T-helper 1 cell treated with Interleukin-12 subunit alpha and Interleukin-12 subunit beta and Interleukin-4 antibody, amounts not matched to agents 30 ng/mL and 1 ng/mL, for 36 hours (primary cell): ENCODE measurements at places on chromosomes 12 and 14. TPM values are rescaled to one million over a fixed set of nuclear protein-coding genes. Genes with fewer than 3 reads are reported as not detected.

The ACTR10 gene
- 42.5 and 44.4 TPM in 2 replicates for total RNA-seq

The TAS2R10 gene
- total RNA-seq: 0.34 and 0.39 TPM in 2 replicates

The MAP1LC3B2 gene
- 1.2 and 2.3 TPM in 2 replicates for total RNA-seq

The HHIPL1 gene
- total RNA-seq: 0.05 TPM in 1 of 2 replicates, not detected in the other

The SVOP gene
- total RNA-seq: not detected in 2 replicates

The EIF2S3B gene
- total RNA-seq: 0.66 TPM in 2 replicates

The FIGNL2 gene
- 0.15 TPM in 2 replicates for total RNA-seq

The FSCB gene
- total RNA-seq: not detected in 2 replicates

The PIK3C2G gene
- total RNA-seq: not detected in 2 replicates

The RNASE2 gene
- total RNA-seq: not detected in 2 replicates

The STXBP6 gene
- total RNA-seq: not detected in 2 replicates

The KCNK13 gene
- 0.07 TPM in 1 of 2 replicates, not detected in the other for total RNA-seq

The TPH2 gene
- not detected in 2 replicates for total RNA-seq

The CD163L1 gene
- total RNA-seq: not detected in 2 replicates

The SERPINA10 gene
- not detected in 2 replicates for total RNA-seq

The RNU4-1 gene
- 2,820 and 2,977 TPM in 2 replicates for total RNA-seq

The MGAT4C gene
- total RNA-seq: not detected in 2 replicates

The CCDC175 gene
- not detected in 2 replicates for total RNA-seq

The TAS2R50 gene
- total RNA-seq: 1.8 TPM in 2 replicates

The RBP5 gene
- total RNA-seq: 0.27 TPM in 1 of 2 replicates, not detected in the other

The IAPP gene
- not detected in 2 replicates for total RNA-seq

The FLVCR2 gene
- total RNA-seq: 4.6 and 6.9 TPM in 2 replicates

The SERPINA6 gene
- total RNA-seq: not detected in 2 replicates

The RHNO1 gene
- total RNA-seq: 43.4 and 49.5 TPM in 2 replicates

The POTEG gene
- total RNA-seq: not detected in 2 replicates

The MMP17 gene
- 0.64 and 0.66 TPM in 2 replicates for total RNA-seq

The PLEKHA5 gene
- total RNA-seq: 2.6 and 2.9 TPM in 2 replicates

The HOXC12 gene
- total RNA-seq: not detected in 2 replicates

The SOCS2 gene
- 51.2 and 52.2 TPM in 2 replicates for total RNA-seq

The SALL2 gene
- 1.2 and 1.4 TPM in 2 replicates for total RNA-seq

The UBE2N gene
- total RNA-seq: 183 and 184 TPM in 2 replicates

The PLEKHG7 gene
- total RNA-seq: not detected in 2 replicates

The KCNJ8 gene
- not detected in 2 replicates for total RNA-seq

The PIANP gene
- total RNA-seq: 0.22 and 0.49 TPM in 2 replicates

The SDR9C7 gene
- not detected in 2 replicates for total RNA-seq

The SLC6A13 gene
- total RNA-seq: 0.78 and 0.95 TPM in 2 replicates

The FZD10 gene
- total RNA-seq: not detected in 2 replicates

The TAMALIN gene
- total RNA-seq: 3.9 and 4.4 TPM in 2 replicates

The PRH2 gene
- not detected in 2 replicates for total RNA-seq

The TSPAN8 gene
- not detected in 2 replicates for total RNA-seq

The OR4E2 gene
- total RNA-seq: not detected in 2 replicates

The COX8C gene
- total RNA-seq: not detected in 2 replicates

The LRRK2 gene
- total RNA-seq: not detected in 2 replicates

The SCYL2 gene
- 39.0 and 41.7 TPM in 2 replicates for total RNA-seq

The ARHGAP9 gene
- 190 and 192 TPM in 2 replicates for total RNA-seq

The ZDHHC22 gene
- not detected in 2 replicates for total RNA-seq

The BIN2 gene
- 181 and 187 TPM in 2 replicates for total RNA-seq

The RAPGEF3 gene
- total RNA-seq: 0.56 and 1.1 TPM in 2 replicates
